ENCODE measurements at places on chromosomes 4 and X.

GRCh38 chr4:90799895-90800294, 672.7 kb downstream of the CCSER1 start:
- DNase-seq, result no peak

- DNase-seq, result no peak
Measured at GRCh38 chr4:73098016-73098415, 28.5 kb upstream of the COX18 start.

GRCh38 chr4:32148111-32148666, 1428.0 kb downstream of the PCDH7 start:
- DNase-seq, result no peak

DNA sequence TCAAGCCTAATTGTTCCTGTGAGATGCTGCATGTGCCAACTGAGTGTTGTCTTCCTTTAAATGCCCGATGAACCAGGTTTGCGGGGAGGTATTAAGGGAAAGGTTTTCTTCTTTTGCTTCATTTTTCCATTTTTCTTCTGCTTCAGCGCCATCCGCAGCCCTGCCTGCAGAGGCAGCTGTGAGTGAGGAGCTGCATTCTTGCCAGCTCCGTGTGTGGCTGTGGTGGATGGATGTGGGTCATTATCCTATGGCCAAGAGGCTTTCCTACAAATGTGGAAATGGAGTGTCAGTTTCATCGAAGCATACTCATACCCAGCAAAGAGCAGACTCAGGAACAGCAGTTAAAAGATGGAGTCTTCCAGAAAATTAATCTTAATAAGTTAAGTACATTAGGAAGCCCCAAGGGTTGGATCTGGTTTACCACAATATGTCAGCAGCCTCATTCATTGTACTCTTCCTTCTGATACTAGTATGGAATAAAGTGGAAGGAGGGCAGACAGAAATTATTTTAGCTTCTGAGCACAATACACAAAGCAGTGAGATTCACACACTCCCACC, 37.6 kb downstream of the TNIP3 start:
- DNase-seq, result no peak

GRCh38 chrX:124441971-124442590, 95.7 kb downstream of the SH2D1A start:
- no peak for DNase-seq

DNA sequence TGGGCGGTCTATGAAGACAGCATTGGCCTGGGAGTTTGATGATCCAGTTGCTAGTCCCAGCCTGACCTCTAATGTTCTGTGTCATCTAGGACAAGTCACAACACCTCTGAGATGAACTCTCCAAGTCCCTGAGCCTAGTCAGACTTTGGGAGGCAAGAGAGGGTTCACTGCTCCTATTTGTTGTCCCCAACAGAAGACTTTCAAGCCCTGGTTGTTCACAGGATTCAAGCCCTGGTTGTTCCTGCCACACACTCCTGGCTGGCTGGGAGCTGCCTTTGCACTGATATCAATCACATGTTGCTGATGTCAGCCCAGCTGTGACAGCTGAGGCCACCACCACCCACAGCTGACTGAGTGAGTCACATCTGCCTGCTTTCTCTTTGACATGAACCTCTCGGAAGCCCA, 253.2 kb upstream of the RASGEF1B start:
- no peak for DNase-seq

DNA sequence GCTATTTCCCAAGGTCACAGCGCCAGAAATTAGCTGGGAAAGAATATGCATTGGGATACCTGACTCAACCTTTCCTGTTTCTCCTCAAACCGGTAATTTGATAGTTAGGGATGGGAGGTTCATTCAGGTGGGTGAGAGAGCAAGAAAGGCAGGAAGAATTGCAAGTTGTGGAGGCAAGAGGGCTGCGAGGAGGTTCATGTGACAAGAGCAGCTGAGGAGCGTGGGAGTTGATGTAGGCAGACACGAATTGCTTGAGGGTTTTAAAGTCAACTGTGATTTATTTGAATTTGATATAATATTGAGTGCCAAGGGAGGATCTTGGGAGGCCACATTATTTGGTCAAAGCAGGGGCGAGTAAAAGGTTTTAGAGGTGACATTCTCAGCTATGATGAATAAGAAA, 329.0 kb downstream of the STIM2 start:
- DNase-seq, result no peak

DNA sequence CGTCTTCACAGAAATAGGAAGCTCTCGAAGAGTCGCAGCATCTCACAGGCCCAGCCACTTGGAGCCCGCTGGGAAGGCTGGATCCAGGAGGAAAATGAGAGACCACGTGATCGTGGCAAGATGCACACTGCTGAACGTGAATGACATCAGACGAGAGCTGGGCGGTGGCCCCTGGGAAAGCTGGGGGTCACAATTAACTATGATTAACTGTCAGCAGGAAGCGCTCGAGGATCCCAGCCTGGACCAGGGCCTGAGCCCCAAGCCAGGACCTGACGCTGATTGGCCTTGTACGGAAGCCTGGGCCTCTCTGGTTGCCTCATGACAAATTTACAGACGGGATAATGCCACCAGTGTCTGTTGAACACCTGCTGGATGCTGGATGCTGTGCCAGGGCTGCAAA, 321.4 kb downstream of the EVC2 start:
- no peak for DNase-seq

- no peak for DNase-seq
Measured at GRCh38 chr4:154164931-154165839, 326.4 kb downstream of the DCHS2 start.

DNA sequence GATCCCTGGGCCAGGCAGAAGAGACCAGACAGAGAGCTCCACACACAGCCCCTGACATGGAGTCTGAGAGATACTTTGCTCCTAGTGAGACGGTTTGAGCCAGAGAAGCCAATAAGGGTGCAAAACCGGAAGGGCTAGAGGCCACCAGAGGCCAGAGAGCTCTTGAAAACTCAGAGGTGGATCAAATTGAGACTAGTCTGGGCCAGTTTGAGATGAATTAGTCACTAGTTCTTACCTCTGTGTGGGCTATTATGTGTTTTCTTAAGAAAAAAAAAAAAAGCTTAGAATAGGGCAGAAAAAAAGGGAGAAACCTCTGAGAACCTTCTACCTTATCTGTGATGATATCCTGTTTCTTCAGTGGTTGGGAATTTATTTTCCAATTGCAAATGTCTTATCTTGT, 110.4 kb upstream of the EDNRA start:
- no peak for DNase-seq

GRCh38 chr4:87698394-87698793, 48.3 kb downstream of the DMP1 start:
- no peak for DNase-seq

DNA sequence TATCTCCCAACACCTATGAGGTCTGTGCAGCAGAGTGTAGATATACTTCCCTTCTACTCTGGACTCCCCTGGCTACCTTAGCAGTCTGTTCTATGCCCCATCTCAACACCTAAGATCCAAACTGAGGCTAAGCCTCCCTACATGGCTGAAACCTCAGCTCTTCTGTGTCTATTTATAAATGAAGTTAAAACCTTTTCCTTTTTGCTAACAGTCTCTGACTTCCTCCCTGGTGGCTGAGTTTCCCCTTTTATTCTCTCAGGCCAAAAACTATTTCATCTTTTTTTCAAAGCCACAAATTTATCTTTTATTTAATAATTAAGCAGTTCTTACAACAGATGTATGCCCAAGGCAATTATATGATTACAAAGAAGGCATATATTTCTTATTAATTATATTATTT, 111.8 kb upstream of the STIM2 start:
- no peak for DNase-seq

- DNase-seq, result no peak
Measured at GRCh38 chr4:102522031-102522440, 20.9 kb downstream of the NFKB1 start.

GRCh38 chr4:113398441-113399143, 349.1 kb downstream of the ANK2 start:
- no peak for DNase-seq

DNA sequence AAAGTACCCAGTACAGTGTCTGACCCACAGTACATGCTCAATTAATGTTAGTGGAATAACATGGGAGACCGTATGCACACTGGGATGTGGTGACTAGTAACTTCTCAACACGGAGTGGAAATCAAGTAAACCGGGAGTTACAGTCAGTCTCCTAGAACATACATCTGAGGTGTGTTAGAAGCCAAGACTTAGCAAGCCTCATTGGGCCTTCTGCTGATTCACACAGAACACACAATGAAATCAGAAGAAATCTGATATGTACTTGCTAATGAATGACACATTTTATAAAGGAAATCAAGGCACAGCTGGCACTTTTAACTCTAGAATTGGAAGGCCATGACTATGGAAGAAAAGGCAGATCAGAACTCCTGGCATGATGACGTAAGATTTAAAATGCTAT, 13.0 kb downstream of the TRAPPC2 start:
- DNase-seq, result no peak

GRCh38 chrX:41234962-41235361, 99.0 kb upstream of the DDX3X start:
- DNase-seq, result no peak

DNA sequence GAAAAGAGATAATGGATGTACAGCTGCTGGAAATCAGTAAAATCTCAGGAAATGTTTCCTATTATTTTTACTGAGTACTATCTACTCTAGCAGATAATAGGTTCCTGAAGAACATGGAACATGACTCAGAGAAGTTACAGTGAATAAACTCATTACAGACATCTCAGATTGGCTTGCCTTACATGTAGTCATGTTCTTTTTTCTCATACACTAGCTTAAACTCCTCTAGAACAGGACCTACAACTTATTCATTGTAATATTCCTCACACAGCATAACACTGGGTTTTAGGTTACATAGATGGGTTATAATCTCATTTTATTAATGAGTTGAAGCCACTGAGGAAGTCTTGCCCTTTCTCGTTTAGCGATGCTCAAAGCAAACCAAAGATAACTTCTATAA, 86.9 kb upstream of the BMP2K start:
- no peak for DNase-seq

- DNase-seq, result no peak
Measured at GRCh38 chr4:7872264-7872771, 67.3 kb downstream of the AFAP1 start.

DNA sequence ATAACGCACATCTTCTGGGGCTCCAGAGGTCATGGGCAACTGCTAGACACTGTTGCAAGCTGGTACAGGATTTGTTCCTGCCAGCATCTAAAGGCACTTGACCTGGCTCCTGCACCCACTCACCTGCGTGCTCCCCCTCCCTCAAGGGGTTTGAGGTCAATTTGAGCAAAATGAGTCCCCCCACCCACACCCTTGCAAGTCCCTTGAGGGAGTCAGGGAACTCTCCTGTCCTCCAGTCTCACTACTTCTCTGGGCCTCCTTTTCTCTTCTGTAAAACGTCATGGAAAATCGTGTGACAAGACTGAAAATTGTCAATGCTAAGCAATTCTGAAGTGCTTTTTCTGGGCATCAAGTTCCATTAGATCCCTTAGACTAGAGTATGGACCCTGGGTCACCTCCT, 39.9 kb upstream of the PGK1 start:
- DNase-seq, result no peak

- DNase-seq, result no peak
Measured at GRCh38 chr4:82097504-82097903, 276.3 kb downstream of the HNRNPD start.

- peak; percentile 74 for DNase-seq
Measured at GRCh38 chr4:184100297-184100885, 117.3 kb downstream of the ENPP6 start.

DNA sequence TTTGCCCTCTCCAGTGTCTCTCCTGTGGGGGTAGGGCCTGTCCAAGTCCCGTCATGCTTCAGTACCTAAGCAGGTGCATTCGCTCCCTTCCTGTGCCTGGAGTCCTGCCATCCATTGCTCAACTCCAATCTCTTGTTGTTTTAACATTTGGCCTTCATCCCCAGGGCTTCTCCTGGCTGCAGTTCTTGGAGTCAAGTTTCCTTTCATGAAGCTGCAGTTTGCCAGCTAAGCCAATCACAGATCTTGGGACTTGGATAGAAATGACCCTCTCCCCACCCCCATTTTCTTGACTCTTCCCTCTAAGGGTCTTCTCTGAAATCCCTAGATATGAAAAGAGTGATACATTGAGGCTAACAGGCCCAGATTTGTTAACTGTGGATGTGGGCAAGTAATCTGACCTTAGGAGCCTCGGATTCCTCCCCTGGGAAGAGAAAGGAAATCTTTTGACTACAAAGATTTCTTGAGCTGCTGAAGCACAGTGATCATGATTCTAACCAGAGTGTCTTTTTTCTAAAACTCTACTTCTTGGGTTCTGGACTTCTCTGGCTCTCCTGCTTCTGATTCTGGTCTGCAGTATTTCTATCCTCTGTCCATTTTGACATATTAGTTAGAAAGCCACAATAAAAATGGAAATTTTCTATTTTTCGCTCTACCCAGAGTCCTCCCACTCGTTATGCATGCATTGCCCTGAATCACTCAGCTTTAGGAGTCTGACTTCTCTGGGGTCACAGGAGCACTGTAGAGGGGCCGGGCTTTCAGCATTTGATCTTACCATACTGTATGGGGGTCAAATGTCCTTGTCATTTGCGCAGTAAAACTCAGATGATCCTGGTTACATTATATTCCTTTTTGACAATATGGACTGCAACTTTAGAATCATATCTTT, 61.0 kb downstream of the CHRNA9 start:
- DNase-seq, result no peak

DNA sequence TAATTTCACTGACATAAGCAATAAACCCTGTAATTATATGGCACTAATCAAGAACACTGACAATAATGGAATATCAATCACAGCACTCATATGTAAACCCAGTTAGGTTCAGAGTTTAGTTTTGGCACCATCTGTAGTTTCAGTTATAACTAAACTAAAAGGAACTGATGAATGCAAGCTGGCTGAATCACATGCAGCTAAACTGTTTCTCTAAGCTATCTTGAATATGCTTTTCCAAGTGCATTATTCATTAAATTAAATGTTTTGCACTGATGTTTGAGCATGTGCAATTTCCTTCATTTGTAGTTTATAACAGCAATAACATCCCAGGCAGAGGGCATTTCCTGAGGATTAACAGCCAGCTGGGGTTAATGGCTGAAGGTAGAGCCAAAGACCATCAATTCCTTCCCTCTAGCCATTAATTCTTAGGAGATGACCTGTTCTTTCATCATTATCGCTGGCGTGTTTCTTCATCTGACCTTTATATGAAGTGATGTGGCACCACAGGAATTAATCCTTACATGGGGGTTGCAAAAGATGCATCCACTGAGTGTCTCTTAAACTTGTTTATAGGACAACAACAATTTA, 562.8 kb upstream of the IGFBP7 start:
- no peak for DNase-seq

DNA sequence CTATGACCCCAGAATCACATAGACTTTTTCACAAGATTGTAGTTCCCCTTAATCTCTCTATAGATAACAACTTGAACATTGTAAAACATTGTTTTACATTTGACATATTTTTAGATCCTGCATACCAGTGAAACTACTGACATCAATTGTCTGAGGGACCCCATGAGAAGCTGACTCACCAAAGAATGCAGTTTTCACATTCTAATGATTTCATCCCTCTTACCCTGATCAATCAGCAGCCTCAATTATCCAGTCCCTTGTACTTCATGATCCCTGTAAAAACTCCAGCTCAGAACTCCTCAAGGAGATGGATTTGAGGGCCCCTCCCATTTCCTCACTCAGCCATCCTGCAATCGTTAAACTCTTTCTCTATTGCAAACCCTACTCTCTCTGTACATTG, 411.0 kb upstream of the NDST3 start:
- no peak for DNase-seq
